ENCODE measurements at places on chromosomes 3 and 15.

DNA sequence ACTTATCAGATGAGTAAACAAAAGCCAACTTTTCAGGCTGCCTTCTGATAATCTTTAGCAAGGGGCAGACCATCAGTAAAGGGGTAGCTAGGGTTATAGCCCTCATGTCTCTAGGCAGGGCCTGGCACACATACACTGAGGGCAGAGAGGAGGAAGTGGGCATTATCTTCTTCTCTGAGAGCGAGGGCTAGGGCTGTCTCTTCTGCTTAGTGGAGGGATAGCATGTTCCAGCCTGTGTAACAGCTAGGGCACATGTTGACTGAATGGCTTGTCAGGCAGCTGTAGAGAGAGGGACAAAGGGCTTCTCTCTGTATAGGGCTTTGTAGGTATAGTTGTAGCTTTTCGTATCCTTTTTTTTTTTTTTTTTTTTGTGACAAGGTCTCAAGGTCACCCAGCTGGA, 17.8 kb downstream of the CRTC3 start:
- no peak for DNase-seq

- no peak for DNase-seq
These were observed 476.3 kb downstream of the EPHB1 start for GRCh38 chr3:135271177-135272025.

DNA sequence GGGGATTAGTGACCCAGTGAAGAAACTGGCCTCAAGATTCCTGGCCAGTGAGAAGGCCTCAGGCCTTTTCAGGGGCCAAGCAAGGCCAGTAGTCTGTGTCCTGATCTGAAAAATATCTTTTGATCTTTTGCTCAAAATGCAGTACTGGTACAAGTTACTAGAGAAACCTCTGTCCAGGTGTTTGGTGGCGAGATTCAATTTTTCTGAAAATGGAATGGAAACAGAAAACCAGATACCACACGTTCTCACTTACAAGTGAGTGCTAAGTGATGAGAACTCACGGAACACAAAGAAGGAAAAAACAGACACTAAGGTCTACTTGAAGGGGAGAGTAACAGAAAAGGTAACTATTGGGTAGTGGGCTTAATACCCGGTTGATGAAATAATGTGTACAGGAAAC, 463.4 kb downstream of the ZIC1 start:
- DNase-seq: no peak

- DNase-seq: no peak
These were observed 226.3 kb downstream of the TAFA4 start for GRCh38 chr3:68706096-68706495.

DNA sequence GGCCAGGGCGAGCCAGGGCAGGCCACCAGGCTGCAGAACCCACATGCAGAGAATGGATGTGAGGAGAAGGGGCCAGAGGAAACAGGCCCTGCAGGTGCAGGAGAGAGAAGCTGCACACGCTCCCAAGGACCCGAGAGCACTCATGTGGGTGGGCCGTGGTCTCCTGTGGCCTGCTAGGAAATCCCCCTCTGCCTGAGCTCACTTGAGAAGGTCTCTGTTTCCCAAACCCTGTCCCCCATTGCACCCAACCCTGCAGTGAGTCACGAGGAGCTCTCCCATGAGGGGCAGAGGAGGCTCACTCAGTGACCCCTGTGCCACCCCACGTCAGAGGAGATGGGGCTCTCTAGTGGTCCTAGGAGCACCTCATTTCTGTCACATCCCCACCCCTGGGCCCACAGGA, 111.1 kb downstream of the KLF13 start:
- DNase-seq: no peak

DNA sequence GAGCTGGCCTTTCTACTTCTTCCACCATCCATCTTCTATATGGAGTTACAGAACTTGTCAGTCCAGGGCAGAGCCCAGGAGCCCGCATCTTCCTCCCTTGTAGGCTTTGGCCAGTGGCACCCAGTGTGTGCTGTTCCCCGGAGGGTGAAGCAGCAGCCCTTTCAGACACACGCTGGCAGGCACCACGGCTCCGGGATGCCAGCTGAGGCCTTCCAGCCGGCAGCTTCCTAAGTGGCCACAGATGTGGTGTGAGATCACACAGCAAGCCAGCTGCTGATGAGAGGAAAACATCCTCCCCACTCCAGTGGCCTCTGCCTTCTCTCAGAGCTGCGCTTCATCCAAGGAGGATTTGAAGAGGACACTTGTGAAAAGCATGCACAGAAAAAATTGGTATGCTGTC, 24.1 kb downstream of the CRABP1 start:
- no peak for DNase-seq

GRCh38 chr3:45055032-45055410, 28.9 kb downstream of the CLEC3B start:
- DNase-seq: no peak

DNA sequence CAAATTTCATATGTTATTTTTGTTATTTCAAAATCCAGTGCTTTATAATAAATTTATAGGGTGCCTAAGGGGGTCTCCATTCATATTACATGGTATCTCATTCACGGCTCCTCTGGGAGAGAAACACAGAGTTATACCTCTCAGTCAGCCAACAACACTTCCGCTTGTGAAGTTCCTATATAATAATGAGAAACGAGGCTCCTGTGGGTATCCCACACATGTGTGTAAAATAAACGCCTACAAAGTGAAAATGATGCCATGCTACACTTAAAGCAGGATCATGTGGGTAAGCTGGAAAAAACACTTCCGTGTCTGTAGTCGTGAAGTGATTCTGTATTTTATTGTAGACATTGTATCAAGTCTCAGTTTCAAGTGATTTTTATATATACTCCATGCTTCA, 218.8 kb upstream of the ICE2 start:
- no peak for DNase-seq

DNA sequence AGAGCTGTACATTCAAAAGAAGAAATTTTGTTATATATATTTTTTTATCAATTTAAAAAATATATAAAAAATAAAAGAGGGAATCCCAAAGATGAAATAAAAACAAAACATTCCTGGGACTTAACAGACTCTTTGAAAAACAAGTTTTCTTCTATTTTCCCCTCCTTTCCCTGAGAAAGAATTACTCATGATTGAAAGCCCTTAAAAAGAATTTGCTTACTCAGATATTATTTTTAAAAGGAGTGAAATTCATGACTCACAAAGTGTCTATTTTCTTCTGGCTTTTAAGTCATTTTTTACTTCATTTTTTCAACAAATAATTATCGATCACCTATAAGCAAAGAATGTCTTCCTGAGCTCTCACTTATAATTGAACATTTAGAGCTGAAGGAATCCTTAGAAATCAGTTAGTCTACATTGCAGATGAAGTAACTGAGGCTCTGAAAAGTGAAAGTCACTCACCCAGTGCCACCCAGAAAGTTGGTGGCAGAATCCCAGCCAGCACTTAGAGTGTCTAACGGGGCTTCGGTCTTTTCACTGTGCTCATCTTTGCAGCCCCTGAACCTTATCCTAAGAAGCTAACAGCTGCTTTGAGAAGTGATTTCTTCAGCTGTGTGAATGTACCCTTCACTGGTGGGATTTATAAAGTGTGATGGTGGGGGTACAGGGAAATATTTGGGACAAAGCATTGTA, 42.5 kb upstream of the NUDT16 start:
- no peak for DNase-seq

DNA sequence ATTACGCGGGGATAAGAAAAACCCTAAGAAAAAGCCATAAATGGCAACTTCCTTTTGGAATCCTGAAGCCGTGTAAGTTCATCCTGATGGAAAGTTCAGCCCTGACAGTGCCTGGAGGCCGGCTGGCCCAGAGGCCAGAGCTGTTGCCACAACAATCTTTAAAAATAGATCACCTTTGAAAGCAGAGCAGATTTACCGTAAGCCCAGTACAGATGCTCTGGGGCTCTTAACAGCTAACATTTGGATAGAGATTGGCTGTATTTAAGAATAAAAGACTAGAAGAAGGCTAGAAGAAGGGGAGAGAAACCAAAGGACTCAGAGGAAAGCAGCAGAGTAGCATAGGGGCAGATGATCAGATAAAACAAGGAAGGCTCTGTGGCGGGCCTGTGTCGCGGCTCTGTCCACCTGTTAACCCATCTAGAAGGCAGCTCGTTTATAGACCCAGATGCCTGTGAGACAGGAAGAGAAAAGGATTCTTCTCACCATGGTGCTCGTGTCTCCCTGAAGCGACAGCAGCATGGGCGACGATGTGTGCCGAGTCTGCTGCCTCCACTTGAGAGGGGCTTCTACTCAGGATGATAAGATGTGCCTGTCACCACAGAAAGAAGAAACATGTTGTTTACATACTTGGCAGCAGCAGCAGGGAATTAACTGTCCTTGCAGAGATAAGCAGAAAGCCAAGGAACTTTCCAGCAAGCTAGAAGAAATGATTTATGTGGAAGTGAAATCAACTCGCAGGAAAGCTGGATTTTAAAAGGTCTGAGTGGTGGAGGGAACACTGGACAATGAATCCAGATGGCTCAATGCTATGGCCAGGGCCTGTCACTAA, 69.9 kb downstream of the SYNM start:
- no peak for DNase-seq

- peak; percentile 69 for DNase-seq
These were observed 127.8 kb downstream of the HCN4 start for GRCh38 chr15:73240866-73241499.

DNA sequence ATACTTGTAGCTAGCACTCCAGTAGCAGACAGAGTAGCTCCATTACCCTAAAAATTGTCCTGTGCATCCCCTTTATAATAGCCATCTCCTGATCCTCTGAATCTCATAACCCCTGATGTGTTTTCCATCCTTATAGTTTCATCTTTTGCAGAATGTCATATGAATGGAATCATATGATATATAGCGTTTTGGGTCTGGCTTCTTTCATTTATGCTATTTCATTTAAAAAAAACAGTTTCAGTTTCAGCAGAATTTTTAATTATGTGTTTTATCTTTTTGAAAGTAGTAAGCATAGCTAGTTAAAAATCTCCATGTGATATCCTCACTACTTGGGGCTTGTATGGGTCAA, 132.7 kb downstream of the KLF13 start:
- DNase-seq: no peak

DNA sequence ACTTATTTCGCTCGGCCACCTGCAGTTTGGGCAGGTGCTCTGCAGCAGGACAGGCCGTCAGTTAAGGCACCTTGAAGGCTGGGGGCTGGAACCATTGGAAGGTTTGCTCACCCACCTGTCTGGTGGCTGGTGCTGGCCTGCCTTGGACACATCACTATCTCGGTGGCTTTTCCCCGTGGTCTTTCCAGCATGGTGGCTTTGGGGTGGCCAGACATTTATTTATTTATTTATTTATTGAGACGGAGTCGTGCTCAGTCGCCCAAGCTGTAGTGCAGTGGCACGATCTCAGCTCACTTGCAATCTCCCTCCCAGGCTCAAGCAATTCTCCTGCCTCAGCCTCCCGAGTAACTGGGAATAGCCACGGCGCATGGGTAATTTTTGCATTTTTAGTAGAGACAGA, 11.7 kb downstream of the ISG20 start:
- DNase-seq: no peak

DNA sequence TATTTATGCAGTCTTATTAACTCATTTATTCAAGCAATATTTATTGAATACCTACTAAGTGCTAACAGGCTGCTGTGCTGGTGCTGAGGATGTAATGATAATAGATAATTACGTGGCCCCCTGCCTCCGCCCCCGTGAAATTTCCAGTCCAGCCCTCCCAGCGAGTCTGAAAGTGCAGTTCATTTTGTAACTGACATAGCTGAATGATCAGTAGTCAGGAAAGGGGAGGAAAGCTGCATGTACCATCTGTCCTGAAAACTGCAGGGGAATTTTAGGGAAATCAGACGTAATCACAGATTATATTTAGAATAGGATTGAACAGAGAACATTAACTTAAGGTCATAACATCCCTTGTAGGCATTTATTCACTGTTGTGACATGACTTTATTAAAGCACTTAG, 736.8 kb downstream of the MCTP2 start:
- DNase-seq: no peak

GRCh38 chr3:133750259-133750656, 4.1 kb downstream of the TF start:
- no peak for DNase-seq

GRCh38 chr3:94299716-94300115, 236.9 kb downstream of the NSUN3 start:
- DNase-seq: no peak

DNA sequence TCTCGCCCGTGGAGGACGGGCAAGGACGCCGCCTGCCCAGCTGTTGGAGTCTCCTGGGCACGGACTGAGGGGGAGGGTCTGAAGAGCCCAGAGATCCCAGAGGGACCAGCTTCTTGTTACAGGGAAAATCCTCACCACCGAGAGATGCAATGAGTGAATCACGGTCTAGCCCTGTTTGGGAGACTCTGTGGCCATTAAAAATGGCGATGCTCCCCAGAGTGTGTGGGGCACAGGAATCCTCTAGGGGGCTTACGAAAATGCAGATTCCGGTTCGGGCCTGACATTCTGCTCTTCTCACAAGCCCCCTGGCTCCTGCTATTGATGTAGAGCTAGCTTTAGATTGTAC, 35.5 kb upstream of the EPHB3 start:
- no peak for DNase-seq

DNA sequence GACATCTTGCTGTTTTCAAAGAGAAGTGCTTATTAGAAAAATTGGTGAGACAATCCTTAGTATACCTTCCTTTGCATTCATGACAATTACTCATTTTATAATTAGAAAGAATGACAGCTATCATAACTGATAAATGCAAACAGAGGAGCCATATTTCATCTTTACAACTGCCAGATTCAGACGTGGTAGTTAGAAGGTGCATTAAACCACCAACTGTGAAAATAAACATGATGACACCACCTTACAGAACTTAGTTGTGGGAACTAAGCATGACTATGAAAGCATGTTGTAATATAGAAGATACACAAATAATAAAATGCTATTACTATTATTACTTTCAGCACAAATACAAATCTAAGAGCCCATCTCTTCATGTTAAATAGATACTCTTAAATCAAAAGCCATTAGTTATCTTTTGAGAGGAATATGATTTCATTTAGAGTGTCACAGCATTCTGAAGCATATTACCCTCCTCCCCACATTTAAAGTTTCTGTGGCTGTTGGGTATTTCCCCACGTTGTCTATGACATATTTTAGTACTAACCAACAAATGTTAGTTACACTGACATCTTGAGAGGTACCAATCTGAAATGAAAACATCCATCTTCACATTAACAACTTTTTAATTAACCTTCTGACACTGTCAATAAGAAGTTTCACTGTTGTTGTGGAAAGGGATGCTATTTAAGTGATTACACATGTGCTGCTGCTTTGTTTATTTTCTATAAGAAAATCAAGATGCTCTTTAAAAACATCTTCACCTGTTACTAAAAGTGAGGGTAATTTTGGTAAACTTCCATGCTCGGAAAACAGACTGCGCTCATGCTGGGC, 163.8 kb downstream of the LSAMP start:
- no peak for DNase-seq

GRCh38 chr15:22941179-22941578, 39.0 kb downstream of the CYFIP1 start:
- DNase-seq: no peak

GRCh38 chr3:61876797-61877196, 315.4 kb downstream of the PTPRG start:
- no peak for DNase-seq

DNA sequence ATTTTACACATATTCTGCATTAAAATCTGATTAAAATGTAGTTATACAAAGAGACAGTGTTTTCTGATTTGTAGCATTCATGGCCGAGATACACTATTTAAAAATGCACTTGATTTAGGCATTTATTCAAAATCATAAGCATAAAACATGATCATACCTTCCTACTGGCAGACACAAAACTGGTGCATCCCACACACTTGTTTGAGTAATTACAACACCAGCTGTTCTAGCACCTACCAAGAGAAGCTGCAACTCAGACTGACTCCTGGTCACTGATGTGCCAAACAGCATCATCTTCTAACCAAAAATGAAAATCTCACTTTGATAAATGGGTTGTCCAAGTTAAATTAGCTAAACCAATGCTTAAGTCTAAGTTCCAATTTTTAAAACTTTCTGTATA, 262.7 kb upstream of the NSMCE3 start:
- DNase-seq: no peak
